ENCODE measurements at places on chromosomes 5 and 9.

DNA sequence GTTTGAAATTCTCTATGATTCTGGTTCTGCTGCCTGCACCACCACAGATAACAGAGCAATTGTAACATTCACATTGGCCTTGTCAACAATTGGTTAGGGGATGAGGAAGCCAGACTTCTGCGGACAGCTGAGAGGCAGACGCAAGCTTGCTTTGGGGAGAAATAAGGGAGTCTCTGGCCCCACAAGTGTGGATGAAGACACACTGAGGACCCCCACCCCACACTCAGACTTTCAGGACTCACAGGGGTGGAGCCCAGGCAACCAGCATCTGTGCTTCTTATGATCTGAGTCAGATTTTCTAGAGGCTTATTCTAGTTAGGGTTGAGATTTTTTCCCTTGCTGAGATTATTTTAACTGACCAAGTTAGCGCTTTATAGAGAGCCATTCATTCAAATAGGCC lies 140.3 kb upstream of the IRX2 start:
- no peak for DNase-seq

GRCh38 chr5:30581198-30581935 lies 612.1 kb upstream of the CDH6 start:
- peak; percentile 23 for DNase-seq

- no peak for DNase-seq
These were observed 67.3 kb downstream of the DOCK8 start for GRCh38 chr9:281741-282645.

DNA sequence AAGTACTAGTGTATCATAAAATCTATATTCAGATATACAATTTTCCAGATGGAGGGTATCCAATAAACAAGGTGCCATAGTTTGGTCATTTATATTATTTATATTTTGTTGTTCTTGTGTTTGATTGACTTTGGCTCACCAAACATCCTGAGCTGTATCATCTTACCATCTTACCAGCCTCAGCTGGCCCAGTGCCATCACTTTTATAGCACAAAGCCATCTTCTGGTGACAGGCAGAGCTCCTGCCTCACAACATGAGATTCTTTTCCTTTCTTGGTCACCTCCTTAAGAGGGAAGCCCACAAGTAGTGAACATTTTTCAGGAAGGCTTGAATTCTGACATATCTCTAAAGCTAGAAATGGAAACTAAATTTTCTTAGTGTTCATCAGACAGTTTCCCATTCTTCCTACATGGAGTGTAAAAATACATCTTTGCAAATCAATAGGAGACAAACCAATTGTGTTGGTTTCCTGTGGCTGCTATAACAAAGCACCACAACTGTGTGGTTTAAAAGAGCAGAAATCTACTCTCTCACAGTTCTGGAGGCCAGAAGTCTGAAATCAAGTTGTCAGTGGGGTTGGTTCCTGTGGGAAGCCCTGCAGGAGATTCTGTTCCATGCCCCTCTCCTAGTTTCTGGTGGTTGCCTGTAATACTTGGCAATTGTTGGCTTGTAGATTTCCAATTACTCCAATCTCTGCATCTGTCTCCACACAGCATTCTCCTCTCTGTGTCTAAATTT lies 341.8 kb downstream of the MAN2A1 start:
- no peak for DNase-seq

- no peak for DNase-seq
These were observed 914 bp upstream of the CD72 start for GRCh38 chr9:35618854-35619799.

DNA sequence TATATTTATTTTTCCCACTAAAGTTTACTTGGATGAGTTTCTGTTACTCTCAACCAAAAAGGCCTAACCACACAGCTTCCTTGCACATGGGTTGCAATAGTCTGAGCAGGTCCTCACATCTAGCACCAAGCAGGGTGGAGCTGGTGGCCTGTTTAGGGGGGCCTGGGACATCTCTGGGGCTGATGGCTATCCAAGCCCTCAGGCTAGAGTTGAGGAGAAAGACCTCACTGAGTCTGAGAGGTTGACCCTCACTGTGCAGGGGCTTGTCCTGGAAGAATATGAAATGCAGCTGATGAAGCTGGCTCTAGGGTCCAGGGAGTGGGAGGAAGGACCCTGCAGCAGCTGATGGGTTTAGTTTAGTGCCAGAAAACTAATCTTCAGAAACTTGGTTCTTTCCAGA lies 217.1 kb upstream of the MVB12B start:
- no peak for DNase-seq

GRCh38 chr5:149904977-149905376 lies 39.6 kb downstream of the PDE6A start:
- DNase-seq, result no peak

DNA sequence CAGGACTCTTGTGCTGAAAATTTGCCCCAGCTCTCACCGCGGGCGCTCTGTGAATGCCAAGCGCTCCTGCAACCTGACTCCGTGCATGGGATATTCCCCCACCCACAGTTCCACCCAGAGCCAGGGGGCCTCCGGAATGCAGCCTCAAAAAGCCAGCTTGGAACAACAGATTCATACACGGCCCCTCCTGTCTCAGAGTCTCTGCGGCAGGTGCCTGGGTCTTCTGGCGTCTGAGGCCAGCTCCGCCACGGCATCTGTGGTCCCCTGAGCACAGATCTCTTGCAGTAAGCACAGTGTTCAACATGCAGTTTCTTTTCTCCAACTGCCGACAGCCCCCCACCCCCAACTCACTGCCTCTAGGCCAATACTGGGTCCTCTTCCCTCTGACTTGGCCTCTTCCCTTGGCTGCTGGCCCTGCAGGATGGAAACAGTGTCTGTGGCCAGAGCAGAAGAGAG lies 355.7 kb upstream of the IRX2 start:
- no peak for DNase-seq

DNA sequence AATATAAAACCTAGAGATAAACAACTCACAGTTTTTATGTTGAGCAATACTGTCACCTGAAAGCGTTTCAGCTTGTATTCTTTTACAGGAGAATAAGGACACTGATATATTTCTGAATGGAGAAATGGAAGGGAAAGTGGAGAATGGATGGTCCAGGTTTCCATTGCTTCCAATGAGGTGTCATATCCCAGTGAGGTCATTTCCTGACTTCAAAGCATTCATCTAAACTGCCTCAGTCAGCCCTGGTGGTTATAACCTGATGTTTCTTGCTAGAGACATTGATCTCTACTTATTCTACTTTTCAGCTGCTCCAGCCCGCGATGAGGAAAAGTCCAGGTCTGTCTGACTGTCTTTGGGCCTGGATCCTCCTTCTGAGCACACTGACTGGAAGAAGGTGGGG lies 2.6 kb downstream of the GABRA1 start:
- no peak for DNase-seq

DNA sequence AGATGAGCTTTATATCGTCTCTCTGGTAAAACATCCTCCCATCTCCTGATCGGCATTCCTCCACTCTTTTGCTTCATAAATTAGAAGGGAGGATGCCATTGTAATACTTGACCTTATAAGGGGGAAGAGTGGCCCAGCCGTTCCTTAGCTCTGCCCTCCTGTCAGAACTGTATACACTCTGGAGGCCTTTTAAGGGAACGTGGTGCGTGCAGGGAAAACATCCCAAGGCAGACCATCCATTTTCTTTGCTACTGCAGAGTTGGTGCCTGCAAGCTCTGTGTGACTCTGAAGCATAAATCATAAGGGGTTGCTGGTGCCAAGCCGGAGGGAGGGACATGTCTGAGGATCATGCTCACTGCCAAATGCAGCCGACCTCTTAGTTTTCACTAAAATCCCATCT lies 90.4 kb downstream of the PGM5 start:
- DNase-seq, result no peak

- no peak for DNase-seq
These were observed 104.7 kb upstream of the OTULINL start for GRCh38 chr5:14476786-14477435.

- no peak for DNase-seq
These were observed 211.2 kb downstream of the RAB3C start for GRCh38 chr5:58793888-58794657.

DNA sequence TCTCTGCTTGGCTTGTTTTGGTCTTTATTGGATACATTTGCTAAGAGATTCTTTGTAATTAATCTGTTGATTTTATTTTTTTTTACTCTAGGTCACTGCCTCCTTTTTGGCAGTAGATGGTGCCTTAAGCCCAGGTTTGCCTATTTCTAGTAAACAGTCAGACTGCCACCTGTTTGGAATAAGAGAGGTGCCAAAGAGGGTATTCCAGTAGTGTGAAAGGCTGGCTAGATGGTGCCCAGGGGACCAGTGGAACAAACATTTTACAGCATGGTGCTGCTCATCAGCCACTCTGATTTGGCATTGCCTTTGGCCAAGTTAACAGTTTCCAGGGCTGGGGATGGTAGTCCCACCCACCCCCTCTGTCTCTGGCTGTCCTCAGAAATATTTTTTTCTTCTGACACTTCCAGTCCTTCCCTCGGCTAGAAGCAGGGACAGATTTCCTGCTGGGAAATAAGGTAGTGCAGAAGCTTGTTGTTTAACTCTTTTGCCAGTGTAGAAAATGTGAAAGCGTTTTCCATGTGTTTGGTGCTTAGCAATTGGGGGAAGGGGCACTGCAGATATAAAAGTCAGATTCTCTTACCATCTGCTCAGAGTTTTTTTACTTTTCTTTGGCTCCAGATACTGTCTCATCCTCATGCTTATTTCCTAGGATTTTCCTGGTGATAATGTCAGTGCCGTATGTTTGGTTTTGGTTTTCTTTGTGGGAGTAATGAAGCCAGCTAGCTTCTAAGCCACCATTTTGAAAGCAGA lies 36.6 kb upstream of the FBXL7 start:
- DNase-seq, result peak; percentile 7

DNA sequence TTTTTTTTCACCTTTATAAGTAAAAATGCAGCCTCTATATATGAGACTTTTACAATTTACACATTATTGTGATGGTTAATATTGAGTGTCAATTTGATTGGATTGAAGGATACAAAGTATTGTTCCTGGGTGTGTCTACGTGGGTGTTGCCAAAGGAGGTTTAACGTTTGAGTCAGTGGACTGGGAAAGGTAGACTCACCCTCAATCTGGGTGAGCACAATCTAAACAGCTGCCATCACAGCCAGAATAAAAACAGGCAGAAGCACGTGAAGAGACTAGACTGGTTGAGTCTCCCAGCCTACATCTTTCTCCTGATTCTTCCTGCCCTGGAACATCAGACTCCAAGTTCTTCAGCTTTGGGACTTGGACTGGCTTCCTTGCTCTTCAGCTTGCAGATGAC lies 132.8 kb upstream of the DPYSL3 start:
- DNase-seq, result no peak

DNA sequence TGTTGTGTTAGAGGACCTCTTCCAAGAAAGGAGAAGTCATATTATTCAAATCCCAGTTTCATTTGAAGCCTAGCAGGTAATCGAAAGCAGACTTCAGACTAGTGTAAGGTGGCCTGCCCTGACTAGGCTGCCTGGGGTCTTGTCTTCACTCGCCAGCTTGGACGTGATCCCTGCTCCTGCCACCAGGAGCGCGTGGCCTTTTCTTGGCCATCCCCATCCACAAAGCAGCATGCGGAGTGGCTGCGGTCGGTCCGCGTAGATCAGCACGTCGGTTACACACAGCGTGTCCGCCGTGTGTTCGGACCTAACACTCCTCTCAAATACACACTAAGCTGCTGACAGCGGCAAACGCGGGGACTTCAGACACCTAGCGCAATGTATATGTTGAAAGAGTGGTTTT lies 37.3 kb downstream of the CFAP77 start:
- DNase-seq, result no peak

- no peak for DNase-seq
These were observed 36.2 kb downstream of the RAPGEF1 start for GRCh38 chr9:131703697-131704096.

GRCh38 chr9:98807070-98807813 lies at the start of gene GALNT12:
TSS of gene GALNT12 (plus strand) at chr9:98807670. CDS start at chr9:98807699, 29 bp downstream.
- no peak for DNase-seq

DNA sequence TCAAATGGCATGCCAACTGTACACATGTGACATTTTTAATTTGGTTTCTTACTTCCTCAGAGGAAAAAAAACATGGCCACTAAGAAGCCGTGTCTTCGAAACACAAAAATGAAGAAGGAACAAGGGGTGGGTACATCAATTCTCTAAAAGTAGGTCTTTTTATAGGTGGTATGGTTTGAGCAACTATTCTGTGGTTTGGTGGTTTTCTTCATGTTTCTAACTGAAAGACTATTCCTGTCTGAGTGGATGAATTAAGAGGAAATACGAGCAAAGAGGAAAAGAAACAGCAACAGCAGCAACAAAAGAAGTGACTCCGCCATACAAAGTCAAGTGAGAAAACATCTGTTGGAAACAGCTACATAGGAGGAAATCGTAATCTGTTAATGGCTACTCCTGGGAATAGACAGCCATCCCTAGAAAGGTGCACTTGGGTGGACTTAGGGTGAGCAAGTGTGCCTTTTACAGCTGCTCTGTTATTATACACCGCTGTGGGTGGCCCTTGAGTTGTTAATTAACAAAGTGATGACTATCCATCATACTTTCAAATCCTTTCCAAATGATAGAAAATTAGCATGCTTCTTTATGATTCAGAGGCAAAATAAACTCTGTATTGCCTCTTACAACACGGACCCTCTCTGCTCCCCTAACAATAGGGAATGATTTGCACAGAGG lies 575.8 kb downstream of the TLE1 start:
- no peak for DNase-seq

DNA sequence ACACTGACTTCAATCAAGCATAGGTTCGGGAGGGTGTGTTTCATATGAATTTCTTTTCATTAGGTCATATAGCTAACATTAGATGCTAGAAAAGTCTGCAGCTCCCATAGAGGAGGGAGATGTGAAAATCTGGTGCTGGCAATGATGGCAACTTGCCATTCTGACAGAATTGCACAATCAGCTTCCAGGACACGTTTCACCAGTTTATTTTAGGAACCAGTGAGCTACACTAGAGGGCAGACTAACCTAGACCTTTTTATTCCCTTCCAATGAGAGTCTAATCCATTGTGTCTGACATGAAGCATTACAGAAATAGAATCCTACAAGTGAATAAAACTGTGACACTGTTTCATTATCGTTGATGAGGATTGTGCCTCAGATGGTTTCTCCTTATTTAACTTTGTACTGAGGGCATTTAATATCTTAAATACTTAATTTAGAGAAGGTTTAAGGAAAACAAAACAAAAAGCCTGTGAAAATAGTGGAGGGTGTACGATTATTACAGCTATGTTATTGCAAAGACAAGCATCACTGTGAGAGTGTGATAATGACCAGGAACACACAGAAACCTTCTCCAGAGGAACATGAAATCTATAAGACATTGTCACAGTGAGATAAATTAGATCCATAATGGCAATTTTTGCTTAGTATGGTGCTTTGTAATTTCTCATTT lies 363.3 kb upstream of the RPS23 start:
- DNase-seq, result peak; percentile 20

DNA sequence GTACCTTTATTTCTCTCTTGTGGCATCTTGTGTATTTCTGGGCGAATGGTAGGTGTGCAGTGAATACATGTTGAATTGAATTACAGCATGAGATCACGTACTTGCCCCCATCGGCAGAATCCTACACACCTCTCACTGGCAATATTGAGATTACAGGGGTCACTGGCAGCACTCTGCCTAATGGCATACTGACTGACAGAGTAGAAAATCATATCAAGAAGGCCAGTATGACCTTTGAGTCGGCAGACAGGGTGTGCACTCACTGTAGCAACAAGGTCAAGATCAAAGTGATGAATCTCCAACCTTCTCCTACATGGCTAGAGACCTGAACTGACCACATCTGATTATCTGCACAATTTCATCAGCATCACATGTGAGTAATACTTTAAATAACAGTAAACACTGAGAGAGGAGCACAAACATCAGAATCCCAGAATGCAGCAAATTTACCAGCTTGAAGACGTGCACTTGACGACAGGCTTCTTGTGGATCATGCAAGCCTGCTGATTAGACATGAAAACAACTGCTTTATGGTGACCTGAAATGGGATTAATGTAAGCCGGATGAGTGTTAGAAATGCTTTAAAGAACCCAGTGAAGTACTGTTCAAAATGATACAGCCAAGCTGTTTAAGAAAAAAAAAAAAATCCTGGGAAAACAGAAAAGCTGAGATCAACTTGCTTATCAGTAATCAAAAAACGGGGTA lies 267.1 kb upstream of the EFNA5 start:
- no peak for DNase-seq

Measured in HS-27A (cell line).